Activated CD4-positive, CD25-positive, alpha-beta regulatory T cell (primary cell): ENCODE measurements at places on chromosomes 16 and 17.

DNA sequence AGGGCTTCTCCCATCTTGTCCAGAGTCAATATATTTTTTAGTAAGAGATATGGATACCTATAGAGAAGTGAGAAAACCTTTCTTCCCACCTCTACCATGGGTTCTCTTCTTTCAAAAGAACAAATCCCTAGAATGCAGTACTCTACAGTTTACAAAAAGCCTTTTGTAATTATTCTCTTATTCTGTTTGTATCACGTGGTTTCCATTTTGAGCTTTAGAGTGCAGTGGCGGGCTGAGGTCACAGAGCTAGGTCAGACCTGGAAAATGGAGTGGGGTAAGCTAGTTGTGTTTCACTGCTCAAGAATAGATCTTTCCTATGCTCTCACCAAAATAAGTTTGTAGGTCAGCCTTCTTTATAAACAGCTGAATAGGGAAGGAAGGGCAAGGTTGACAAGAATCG is 85.3 kb upstream of the MAF start:
- DNase-seq, result no peak

- DNase-seq, result no peak
These were observed 15.1 kb upstream of the RASD1 start for GRCh38 chr17:17511293-17511741.

GRCh38 chr17:2157081-2157480 is 102.2 kb downstream of the HIC1 start:
- DNase-seq, result no peak

DNA sequence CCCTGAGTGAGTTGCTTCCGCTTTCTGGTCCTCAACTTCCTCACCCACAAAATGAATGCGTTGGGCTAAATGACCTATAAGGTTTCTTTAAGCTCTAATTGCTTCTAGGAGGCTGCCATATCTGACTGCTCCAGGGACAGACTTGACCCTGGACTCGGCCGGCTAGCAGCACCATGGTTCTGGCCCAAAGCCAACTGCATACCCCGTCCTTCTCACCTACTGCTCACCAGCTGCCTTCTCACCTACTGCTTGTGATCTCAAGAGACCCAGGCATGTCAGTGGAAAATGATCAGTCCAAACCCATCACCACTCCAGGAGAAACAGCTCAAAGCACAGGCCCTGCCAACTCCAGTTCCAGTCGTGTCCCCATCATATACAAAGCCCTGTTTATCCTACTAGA is 124.3 kb upstream of the IRX5 start:
- DNase-seq, result no peak

DNA sequence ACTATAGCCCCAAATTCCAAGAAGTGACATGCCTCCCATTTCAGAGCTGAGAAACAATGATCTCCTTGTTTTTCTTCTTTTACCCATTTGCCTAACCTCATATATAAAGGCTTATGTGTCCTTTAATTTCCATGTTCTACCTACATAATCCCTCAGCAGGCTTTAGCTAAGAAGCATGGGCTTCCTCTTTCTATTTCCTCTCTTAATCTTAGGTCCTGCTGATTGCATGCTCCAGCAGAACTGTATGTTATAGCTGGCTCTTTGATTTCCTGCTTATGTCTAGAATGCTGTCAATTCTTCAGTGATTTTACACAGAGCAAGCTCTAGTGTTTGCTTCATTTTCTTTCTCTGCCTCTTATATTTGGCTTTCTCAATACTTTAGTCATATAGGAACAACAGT is 151.7 kb upstream of the COX10 start:
- DNase-seq, result no peak

GRCh38 chr16:27801289-27801945 is 251.5 kb downstream of the KATNIP start:
- no peak for DNase-seq

DNA sequence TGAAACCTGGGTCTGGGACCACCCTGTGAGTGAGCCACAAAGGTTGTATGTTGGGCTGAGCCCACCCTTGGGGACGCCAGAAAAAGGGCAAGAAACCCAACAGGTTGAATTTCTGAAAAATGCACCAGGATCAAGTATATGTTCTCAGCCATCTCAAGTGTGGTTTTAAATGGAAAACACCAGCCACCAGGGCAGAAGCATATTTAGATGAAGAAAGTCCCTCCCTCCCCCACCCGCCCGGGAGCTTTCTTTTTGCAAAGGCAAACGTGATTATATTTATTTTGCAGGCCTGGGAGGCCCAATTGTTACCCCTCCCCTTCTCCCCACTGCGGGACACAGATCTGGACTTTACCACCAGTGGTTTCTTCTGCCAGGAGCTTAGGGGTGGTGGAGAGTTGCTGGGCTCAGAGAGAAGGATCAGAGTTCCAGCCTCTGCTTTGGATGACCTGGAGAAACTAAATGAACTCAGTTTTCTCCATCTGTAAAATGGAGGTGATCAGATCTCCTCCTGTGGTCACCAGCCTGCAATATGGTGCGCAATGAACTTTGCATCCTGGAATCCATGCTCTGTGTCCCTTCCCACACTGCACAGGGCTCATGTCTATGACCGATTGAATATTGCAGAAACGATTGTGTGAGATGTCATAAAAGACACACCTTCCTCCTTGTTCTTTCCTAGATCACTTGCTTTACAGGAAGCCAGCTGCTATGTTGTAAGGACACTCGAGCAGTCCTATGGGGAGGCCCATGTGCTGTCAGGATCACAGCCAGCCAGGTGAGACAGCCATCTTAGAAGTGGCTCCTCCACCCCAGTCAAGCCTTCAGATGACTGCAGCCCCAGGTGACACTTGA is 21.0 kb upstream of the NGFR start:
- no peak for DNase-seq
